ENCODE measurements at places on chromosomes 2 and 18. TPM values are rescaled to one million over a fixed set of nuclear protein-coding genes. Genes with fewer than 3 reads are reported as not detected.

Gene C1D
- 24.8 TPM for total RNA-seq

GRCh38 chr2:236934166-236934565 lies 151.5 kb upstream of the COPS8 start:
- no peak for DNase-seq

DNA sequence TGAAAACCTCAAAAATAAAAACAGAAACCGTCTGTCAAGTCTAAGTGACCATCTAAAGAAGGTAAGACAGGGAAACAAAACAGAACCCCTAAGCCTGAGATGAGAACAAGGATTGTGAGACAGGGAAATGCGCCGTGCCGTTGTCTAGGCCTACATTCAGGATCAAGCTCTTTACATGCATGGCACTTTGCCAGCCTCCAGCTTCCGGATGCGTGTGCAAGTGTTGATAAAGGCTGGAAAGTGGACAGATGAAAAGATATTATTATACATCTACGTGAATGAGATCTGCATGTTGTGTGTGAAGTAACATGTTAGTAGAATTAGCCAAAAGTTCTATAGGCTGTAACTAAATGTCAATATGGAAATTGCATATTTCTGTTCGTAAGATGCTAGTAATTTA lies 28.6 kb upstream of the TMEM87B start:
- DNase-seq, result no peak

DNA sequence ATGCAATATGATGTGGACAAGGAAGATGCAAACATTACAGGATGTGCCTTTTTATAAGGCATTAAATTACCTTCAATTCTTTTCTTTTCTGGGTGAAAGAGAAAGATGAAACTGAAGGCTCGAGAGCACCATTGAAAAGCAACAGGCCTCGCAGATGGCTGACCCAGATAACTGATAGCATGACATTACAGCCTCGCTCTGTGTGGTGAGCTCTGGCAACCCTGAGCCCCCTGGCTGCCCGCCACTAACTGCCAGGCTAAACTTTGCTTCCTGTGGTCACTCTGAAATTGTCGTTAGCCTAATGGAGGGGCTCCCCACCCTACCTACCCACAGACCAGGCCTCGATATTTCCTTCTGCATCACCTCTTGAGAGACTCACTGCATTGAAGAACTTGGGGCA lies 516.8 kb upstream of the FANCL start:
- DNase-seq, result no peak

DNA sequence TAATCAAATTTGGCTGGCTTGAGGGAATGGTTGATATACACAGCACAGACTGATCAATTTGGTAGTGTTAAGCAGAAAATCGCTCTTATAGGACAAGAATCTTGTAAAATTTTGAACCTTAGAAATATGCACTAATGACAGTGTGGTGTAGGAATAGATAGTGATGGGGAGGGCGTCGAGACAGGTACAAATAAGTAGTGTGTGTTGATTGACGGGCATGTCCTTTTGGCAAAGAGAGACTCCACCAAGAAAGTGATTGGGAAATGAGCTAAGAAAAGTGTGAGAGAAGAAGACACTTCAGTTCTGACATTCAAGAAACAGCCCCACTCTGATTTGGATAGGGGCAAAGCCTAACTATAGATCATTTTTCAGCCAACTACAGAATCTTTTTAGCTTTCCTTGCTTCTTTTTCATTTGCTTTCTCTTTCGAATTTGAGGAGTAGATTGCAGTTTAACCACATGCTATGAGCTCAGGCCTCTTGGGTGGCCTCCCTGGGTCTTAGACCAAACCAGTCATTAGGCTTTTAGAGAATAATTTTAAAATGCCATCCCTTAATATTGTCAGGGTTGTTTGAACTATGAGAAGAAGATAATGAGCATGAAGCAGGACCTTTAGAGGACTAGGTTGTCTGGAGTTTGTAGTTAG lies 127.1 kb downstream of the CERS6 start:
- no peak for DNase-seq

GRCh38 chr2:215371915-215372897 lies 60.3 kb downstream of the ATIC start:
- DNase-seq, result no peak
